Activated effector memory CD4-positive, alpha-beta T cell treated with Interleukin-2 at 50 U/mL for 16 hours (primary cell): ENCODE measurements at places on chromosomes 4 and X.

GRCh38 chrX:11185861-11186260, 74.7 kb downstream of the HCCS start:
- DNase-seq = no peak

GRCh38 chr4:52241916-52242315, 190.8 kb downstream of the SPATA18 start:
- no peak for DNase-seq

GRCh38 chrX:10569946-10570345, 50.4 kb downstream of the MID1 start:
- DNase-seq = no peak

DNA sequence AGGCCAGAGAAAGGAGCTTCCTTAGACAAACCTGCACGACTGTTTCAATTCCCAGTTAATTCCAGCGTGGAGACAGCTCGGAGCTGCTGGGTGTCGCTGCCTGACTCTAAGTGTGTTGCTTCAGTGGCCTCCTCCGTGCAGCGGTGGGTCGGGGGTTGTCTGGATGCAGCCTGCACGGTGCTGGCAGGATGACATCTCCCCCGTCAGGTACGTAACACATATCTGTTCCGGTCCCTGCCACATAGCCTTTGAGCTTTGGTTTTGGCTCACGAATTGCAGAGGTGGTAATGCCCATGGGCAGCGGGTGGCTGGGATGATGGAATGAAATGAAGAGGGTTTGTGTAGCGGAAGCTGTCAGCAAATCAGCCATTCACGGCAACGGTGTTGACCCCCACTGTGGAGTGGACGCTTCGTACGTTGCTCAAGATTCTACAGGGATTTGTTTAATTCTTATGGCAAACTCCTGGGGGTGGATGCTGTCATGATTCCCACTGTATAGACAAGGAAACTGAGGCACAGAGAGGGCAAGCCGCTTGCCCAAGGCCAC, 33.7 kb upstream of the HMX1 start:
- DNase-seq = no peak

DNA sequence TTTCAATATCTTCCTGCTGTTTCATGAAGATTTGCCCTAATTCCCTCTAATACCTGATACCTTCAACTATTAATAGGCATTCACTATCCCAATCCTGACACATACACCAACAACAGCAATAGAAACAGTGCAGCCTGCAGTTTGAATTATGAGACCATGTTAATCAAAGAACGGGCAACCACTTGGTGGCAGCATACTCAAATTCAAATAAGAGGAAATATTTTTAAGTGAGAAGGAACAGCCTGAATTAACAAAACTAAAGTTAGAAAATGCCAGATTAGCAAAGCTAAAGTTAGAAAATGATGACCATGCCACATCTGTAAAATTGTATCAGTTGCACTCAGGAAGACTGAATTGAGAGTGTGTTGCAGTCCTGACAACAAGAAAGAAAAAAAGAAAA, 204.9 kb downstream of the SMARCA1 start:
- no peak for DNase-seq

DNA sequence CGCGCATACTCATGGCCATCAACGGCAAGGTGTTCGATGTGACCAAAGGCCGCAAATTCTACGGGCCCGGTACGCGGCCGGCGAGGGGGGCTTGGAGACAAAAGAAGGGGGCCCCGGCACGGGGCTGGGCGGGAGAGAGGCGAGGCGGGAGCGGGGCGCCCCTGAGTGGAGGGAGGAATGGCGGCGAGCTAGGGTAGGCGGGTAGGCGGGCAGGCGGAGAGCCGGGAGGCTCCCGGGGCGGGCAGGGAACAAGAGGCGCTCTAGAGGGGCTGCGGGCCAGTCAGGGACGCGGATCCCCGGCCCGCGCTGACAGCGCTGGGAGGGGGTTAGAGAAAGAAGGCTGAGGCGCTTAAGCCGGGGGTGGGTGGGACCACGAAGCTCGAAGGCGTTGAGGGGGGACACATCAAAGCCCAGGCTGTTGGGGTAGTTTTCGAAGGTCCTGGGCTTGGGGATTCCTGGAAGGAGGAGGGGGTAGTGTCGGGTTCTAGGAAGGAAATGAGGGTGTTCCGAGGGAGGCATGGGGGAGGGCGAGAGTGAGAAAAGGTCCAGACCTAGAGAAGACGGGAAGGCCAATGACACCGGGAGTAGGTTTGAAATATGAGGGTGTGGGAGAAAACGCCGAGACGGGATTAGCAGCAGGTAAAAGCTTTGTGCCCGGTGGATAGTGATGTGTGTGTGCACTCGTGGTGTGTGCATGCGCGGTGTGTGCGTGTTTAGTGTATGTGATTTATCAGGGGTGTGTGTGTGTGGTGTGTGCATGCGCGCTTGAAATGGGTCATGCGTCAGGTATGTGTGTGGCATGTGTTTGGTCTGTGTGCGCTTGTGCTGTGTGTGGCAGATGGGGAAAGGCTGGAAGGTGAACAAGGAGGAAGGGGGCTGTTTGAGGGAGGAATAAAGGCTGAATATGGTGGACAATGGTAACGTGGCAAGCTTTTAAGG, 807 bp downstream of the PGRMC1 start:
- peak; percentile 1 for DNase-seq

DNA sequence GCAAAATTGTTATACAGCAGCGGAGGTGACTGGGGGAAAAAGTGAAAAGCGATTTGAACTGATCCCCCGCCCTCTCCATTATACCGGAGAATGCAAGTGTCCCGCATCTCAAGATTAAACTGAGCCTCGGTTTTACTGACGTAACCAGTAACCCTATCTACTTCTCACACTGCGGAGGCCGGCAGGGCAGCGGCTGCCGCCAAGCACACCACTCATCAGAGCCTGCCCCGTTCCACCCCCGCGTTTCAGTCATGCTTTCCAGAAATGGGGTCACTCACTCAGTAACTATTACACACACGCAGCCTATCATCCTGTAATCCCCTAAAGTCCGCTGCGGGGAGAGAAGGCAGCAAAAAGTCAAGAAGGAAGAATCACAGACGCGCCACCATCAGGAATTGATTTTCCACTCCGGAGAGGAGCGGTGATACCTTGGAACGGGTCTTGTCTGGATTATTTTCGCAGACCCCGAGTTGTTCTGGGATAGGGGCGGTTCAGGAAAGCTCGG, 1.4 kb downstream of the RPS6KA3 start:
- peak; percentile 37 for DNase-seq

DNA sequence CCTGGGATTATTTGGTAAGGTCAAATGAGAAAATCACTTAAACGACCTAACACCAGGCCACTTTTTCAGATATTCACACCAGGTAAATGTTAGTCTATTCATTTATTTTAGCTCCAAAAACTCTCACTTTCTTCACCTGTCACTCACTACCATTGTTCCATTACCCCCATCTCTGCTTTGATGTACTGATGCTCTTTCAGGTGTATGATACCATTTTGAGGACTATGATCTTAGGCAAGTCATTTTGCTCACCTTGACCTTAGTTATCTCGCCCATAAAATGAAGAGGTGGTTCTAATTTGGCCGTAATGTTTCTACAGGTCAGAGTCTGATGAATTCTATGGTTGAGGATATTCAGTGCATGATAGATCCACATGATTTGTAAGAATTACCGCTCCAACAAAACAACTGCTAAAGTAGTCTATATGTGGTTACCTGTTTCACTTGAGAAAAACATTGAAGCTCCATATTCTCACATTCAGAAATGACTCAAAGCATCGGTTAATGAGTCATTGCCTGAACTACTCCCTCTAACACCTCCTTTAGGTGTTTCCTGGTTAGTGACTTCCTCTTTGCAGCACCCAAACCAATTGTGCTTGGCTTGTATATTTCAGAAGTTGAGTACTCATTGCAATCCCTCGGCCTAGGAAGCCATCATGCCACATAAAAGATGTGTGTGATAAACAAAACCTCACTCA, 4.5 kb downstream of the DTHD1 start:
- peak; percentile 29 for DNase-seq

DNA sequence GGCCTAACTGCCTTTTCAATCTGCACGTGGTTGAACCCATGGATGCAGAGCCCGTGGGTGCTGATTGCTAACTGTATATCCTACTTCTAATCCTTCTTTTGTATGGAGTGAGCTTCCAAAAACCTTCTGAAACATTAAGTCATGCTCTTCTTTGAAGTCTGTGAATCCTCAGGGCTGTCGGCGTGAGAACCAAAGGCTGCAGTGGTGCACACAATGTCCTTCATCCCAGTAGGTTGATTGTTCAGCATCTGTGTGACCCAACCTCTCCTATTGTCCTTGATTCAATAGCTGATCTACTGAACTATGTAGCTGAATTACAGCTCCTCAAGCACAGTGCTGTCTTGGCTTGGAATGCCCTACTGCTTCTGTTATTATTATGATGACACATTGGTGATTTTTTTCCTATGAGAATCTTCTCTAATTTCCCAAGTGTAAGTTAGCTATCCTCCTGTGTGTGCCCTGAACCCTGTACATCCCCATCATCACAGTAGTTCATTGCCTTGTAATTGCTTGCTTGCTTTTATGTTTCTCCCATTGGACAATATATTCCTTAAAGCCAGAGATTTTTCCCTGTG, 294.6 kb downstream of the TRIML1 start:
- DNase-seq = no peak

DNA sequence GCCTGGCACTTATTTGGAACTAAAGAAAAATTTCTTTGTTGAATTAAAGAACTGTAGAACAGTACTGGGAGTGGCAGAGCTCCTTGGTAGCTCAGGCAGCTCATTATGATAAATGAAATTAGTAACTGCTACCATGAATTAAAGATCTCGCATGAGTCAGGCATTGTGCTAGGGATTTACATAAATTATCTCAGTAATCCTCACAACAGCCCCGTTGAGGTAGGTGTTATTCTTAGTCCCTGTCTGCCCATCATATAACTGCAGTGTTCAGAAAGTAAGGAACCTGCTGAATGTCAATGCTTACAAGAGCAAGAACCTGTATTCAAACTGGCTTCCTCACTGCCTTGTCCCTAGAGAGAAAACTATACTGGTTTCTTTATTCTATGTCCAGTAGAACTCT, 108.3 kb downstream of the NLGN4X start:
- no peak for DNase-seq
